A549 treated with Hydrocortisone at 1 μM for 4 hours (cell line): ENCODE measurements at places on chromosomes 4 and X. TPM values are rescaled to one million over a fixed set of nuclear protein-coding genes. Genes with fewer than 3 reads are reported as not detected.

ELF4 gene
- total RNA-seq = 23.0 to 31.9 TPM (median 26.8 TPM) in 5 replicates

MAGEA2 gene
- 0.06 to 0.29 TPM (median 0.07 TPM) in 3 of 5 replicates, not detected in the others for total RNA-seq

CXCL5 gene
- 27.5 to 37.7 TPM (median 31.5 TPM) in 5 replicates for total RNA-seq

SPOCK3 gene
- total RNA-seq = 0.13 to 0.36 TPM (median 0.16 TPM) in 5 replicates

VCX gene
- not detected in 5 replicates for total RNA-seq

ERCC6L gene
- total RNA-seq = 10.3 to 15.0 TPM (median 11.2 TPM) in 5 replicates

GAGE2A gene
- not detected in 5 replicates for total RNA-seq

RGN gene
- 0.05 TPM in 1 of 5 replicates, not detected in the others for total RNA-seq

USP27X gene
- total RNA-seq = 2.9 to 5.2 TPM (median 4.4 TPM) in 5 replicates

HS6ST2 gene
- 0.05 to 0.17 TPM (median 0.12 TPM) in 5 replicates for total RNA-seq

SH3D19 gene
- 21.7 to 25.8 TPM (median 23.5 TPM) in 5 replicates for total RNA-seq

TMSB15B gene
- 5.5 to 6.6 TPM (median 6.4 TPM) in 5 replicates for total RNA-seq

PITX2 gene
- 0.68 to 1.0 TPM (median 0.82 TPM) in 5 replicates for total RNA-seq

SERTM2 gene
- not detected in 5 replicates for total RNA-seq

NDNF gene
- total RNA-seq = not detected in 5 replicates

UCP1 gene
- total RNA-seq = not detected in 5 replicates

CT83 gene
- not detected in 5 replicates for total RNA-seq
